ENCODE measurements at places on chromosomes 4 and X.

DNA sequence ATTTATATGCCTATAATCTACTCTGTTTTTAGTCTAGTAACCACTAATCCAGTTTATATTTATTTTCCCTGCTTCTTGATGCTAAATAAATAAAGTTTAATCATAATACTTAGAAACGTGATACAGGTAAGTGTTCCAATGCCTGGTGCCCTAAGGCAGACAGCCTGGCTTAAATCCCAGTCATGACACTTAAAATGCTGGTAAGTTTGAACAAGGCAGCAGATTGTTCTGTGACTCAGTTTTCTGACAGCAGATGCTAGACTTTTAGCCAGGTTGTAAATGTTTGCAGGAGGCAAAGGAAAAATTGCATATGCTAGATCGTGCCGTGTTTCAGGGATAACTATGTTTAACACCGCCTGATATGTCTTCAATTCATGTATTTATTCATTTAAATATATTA lies 2661.6 kb downstream of the PCDH7 start:
- peak; percentile 13 for DNase-seq

DNA sequence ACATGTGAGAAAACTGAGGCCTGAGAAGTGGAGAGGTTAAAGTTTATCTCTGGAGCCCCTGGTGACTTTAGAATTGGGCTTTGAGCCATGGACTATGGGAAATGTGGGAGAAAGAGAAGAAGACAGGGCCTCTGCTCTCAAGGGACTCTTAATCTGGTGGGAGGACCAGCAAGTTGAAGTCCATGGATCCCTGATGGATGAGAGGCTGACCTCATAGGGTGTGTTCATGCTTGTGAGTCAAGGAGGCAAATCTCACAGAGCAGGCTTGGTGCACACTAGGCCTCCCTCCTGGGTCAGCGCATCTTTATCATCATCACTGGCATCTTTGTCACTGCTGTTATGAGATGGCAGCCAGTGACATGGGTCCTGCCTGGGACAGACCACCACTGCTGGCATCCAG lies 211.9 kb downstream of the AFAP1 start:
- DNase-seq: no peak

DNA sequence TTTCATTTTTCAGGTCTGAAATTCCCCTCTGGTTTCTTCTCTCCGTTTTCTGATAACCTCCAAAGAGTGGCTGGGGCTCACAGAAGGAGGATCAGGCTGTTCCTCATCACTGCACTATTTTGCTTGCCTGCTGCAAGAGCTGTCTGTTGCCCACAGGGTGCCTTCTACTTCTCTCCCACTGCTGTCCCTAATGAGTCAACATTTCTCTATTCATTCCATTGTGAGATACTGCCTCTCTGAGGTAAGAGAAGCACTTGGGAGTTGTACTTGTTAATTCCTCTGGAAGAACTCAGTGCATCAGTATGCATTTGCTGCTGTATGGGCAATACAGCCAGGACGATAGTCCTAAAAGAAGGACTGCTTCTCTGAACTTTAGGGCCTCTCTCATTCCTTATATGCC lies 34.8 kb downstream of the CT47B1 start:
- no peak for DNase-seq

- DNase-seq: no peak
Measured at GRCh38 chr4:114335339-114335738, 263.3 kb upstream of the UGT8 start.

DNA sequence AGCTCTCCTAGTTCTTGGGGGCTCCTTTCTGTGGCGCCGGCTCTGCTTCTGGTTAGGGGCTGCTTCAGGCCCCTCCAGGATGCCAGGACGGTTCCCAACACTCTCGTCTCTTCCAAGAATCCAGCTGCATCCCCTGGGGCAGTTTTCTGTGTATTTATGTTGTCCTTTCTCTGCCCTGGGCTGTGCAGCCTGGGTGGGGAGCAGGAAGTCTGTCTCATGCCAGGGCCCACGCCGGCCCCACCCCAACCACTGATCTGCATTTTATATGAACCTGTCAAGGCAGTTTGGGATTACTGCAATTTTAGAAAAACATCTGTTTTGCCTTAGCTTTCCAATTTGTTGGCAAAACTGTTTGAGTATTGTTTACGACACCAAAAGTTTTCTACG lies 14.6 kb downstream of the CTBP1 start:
- no peak for DNase-seq

GRCh38 chrX:103431316-103431715 lies 55.0 kb downstream of the BEX3 start:
- no peak for DNase-seq

GRCh38 chrX:66918511-66918910 lies 279.6 kb upstream of the EDA2R start:
- no peak for DNase-seq

GRCh38 chrX:104922206-104922621 lies 298.3 kb downstream of the TEX13A start:
- DNase-seq: peak; percentile 31

- DNase-seq: no peak
Measured at GRCh38 chrX:132412208-132412607, 76.6 kb downstream of the MBNL3 start.

GRCh38 chrX:11329021-11329420 lies 35.8 kb downstream of the AMELX start:
- no peak for DNase-seq

DNA sequence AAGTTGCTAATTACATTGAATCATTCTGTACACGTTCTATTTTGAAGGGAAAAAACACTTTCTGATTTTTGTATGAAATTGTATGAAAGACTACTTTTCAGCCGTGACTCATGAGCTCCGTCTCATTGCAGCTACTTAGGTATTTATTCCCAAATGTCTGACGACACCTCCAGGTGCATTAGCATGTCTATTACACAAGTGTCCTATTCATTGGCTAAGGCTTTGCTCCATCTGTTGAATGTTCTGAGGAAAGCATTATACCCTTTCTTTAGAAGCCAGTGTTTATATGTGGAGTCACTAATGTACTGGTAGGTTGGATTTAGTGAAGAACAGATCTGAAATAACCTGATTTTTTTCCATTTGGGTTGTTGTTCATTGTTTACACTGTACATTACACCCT lies 51.8 kb downstream of the MAP7D3 start:
- DNase-seq: no peak

DNA sequence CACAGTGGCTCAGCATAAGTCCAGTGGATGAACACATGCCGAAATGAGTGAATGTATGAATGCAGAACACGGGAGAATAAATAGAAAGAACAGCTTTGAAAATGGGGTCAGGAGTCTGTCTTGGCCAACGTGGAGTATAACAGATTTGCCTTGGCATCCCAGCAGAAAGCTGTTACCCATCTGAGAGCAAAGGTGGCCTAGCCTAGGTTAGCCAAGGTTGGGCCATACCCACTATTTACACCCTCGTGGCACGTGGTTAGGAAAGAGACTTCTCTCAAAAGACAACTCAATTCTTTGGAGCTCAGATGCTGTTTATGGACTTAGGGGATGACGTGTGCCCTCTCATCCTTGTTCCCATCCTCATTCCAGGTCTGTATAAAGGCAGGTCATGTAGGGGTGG lies 127.3 kb downstream of the NSUN7 start:
- DNase-seq: no peak

- DNase-seq: no peak
Measured at GRCh38 chr4:130043732-130044160, 947.8 kb downstream of the C4orf33 start.

GRCh38 chr4:102535398-102536082 lies 34.4 kb downstream of the NFKB1 start:
- DNase-seq: no peak

- peak; percentile 49 for DNase-seq
Measured at GRCh38 chrX:8864161-8864560, 63.0 kb upstream of the FAM9A start.

- no peak for DNase-seq
Measured at GRCh38 chr4:142278663-142279062, 567.4 kb downstream of the INPP4B start.

- no peak for DNase-seq
Measured at GRCh38 chr4:149638073-149638472, 177.6 kb downstream of the IQCM start.

DNA sequence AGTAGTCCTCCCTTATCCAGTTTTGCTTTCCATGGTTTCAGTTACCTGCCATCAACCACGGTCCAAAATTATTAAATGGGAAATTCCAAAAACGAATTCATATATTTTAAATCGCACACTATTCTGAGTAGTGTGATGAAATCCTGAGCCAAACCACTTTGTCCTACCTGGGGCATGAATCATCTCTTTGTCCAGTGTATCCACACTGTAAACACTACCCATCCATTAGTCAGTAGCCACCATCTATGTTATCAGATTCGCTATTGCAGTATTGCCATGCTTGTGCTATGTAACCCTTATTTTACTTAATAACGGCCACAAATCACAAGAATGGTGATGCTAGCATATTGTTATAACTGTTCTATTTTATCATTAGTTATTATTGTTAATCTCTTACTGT lies 704.6 kb downstream of the SMARCA1 start:
- DNase-seq: no peak

DNA sequence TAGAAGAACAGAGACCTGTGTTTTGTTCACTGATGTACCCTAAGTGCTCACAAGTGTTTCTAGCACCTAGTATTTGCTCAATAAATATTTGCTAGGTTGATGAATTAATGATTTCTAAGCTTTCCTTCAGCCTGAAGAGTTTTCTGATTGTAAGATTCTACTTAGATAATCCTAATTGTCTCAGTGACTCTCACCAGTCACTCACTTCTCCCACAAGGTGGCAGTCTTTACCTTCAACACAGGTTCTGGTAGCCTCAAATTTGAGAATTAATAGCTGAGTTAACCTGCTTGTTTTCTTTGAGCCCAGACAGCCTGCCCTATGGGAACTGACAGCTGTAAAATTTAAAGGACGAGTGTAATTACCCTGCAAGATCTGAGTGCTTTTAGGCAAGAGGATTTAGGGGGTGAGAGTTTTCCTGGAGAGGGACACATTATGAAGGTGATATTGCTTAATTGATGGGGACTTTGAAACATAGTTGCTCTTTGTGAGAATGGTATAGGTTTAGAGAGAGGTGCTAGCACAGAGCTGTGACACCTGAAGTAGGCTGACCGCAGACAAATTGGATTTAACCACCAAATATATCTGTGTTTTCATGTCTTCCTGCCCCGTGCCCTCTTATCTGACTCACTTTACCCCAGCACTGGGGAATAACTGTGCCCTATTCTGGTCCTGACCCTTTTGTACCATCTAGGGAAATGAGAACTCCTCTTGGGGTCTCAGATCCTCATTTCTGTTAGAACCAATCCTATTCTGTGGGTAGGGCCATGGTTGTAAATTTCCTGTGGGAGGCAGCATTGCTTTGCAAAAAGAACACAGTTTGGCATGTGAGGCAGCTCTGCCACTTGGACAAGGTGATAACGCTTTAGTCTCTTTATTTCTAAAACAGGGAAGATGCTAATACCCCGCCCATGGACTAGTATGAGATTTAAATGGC lies 27.7 kb downstream of the CD38 start:
- DNase-seq: peak; percentile 36

GRCh38 chrX:17375367-17375636 lies 302 bp downstream of the NHS start:
- DNase-seq: no peak

Data from NCI-H1092 (cell line).